ENCODE measurements at places on chromosomes 16 and 17.

DNA sequence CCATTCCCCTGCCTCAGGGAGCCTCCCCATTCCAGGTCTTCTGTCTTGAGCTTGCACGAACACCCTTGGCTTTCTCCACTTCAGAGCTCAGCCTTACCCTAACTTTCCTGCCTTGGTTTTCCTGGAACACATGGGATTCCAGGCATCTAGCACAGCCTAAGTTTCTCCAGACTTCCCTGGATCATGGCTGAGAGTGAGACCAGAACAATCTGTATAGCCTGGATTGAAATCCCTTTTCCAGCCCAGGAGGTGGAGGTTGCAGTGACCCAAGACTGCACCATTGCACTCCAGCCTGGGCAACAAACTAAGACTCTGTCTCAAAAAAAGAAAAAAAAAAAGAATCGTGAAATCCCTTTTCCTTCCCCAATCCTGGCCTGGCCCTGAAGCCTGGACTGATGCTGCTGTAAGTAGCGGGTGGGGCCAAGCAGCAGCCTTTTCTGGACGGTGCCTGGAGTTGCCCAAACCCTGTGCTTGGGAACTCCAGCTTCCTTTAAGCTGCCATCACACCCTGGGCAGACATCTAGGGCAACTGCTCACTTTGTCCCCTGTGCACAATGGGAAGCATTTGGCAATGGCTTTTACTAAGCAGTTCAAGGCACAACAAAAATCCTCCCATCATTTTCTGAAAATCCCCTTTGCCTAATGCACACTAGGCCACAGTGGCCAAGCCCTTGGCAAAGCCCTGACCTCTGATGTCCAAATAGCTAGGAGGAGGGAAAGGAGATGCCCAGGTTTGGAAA is 12.0 kb upstream of the SLC16A5 start:
- DNase-seq = peak; percentile 0

GRCh38 chr17:3892095-3892998 is 506 bp downstream of the CAMKK1 start:
- DNase-seq = peak; percentile 91

- no peak for DNase-seq
Observed at GRCh38 chr17:59420901-59421300, 89.4 kb downstream of the YPEL2 start.

GRCh38 chr17:2688351-2689342 is 22.9 kb downstream of the CLUH start:
- DNase-seq = no peak

DNA sequence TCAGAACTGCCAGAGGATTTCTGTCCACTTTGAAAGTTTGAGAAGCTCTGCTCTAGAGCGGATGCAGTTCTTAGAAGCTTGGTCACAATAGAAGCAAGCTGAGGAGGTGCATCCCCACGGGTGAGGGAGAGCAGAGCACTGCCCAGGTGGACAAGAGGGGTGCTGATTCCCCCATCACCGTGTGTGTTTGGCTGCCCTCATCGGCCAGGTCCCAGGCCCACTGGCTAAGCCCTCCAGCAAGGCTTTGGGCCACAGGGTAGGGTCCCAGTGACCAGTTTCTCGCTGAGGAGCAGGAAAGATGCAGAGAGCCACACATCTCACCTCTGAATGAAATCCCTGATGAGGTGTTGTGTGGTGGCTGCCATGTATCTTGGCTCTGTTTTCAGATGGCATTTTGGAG is 26.9 kb downstream of the NMT1 start:
- no peak for DNase-seq

DNA sequence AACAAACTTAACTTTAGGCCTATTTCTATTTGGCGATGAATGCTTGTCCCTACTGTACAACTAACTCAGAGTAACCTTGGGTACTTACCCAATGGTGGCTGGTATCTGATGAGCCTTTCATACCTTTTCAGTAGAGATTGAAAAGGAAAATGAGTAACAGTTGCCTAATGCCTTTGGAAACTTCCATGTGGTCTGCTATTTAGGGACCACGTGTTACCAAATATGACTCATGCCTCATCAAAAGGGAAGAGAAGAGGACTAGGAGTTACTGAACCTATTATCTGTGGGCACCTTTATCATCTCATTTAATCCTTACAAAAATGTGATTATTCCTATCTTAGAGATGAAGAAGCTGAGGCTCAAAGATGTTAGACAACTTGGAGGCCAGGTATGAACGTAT is 8.1 kb downstream of the MYOCD start:
- DNase-seq = no peak

GRCh38 chr16:1709356-1709755 is 3.4 kb downstream of the MAPK8IP3 start:
- peak; percentile 11 for DNase-seq

- peak; percentile 90 for DNase-seq
Observed at GRCh38 chr17:39001703-39002637, 34.8 kb upstream of the FBXO47 start.

- DNase-seq = no peak
Observed at GRCh38 chr16:76531236-76531635, 254.0 kb downstream of the CNTNAP4 start.

DNA sequence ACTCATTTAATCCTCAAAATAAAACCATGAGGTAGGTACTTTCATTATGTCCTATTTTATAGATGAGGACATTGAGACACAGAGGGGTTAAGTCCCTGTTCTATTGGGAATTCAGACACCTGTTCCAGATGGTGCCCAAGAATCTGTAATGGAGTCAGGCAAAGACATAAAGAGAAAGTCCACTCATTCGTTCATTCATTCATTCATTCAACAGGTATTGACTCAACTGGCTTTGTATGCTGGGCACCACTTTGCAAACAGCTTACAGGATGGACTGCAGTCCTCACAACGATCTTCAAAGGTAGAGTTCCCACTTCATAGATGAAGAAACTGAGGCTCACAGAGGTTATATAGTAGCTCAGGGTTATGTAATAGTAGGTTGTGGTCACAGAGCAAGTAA is 47.9 kb upstream of the TAC4 start:
- no peak for DNase-seq

GRCh38 chr17:4854111-4854681 is 21.1 kb downstream of the MINK1 start:
- no peak for DNase-seq

DNA sequence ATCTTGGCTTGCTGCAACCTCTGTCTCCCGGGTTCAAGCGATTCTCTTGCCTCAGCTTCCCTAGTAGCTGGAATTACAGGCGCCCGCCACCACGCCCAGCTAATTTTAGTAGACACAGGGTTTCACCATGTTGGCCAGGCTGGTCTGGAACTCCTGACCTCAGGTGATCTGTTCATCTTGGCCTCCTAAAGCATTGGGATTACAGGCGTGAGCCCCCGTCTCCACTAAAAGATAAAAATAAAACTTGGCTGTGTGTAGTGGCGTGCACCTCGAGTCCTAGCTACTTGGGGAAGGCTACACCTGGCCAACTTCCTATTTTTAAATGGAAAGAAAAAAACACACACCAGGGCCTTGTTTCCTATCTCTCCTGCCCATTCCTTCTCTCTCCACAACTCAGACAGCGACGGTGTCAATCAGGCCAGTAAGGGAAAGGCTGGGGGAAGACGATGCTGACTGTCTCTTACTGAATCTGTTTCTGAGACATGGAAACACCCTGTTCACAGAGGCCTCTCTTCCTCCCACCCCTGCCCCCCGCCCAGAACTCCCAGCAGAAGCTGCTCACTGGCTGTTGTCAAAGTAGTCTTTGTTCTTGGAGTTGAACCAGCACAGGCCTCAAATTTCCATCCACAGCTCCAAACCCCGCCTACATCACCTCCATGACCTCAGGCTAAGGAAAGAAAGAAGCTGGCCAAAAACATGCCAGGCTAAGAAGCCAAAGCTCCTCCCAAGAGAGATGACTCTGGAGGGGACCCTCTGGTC is 96.6 kb downstream of the NXN start:
- DNase-seq = peak; percentile 66

GRCh38 chr16:85750827-85751697 is at the start of gene C16orf74:
C16orf74 (minus strand) TSS chr16:85751096; CDS start chr16:85735217, 15,879 bp downstream.
- DNase-seq = peak; percentile 84

GRCh38 chr16:62549875-62550274 is 513.6 kb upstream of the CDH8 start:
- DNase-seq = no peak

DNA sequence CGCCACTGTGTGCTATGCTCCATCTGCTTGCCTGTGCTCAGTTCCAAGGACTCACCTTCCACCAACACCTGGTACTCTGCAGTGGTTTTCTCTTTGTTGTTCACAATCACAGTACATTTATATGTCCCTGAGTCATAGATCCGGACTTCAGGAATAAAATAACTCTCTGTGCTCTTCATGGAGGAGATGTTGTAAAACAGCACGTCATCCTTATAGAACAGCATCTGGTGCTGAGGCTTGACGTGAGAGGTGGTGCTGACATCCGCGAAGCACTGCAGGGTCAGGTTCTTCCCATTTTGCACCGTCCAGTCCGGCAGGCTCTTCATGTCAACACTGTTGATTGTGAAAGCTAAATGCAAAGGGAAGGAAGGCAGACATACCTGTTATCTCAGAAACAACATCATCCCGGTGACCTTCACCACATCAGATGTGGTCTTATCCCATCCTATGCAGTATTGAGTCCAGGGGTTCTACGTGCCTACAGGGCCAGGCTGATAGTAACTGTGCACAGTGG is 12.8 kb downstream of the PECAM1 start:
- DNase-seq = no peak

- DNase-seq = no peak
Observed at GRCh38 chr16:80993834-80994233, 12.9 kb downstream of the CMC2 start.
